ENCODE measurements at places on chromosomes 4 and X.

DNA sequence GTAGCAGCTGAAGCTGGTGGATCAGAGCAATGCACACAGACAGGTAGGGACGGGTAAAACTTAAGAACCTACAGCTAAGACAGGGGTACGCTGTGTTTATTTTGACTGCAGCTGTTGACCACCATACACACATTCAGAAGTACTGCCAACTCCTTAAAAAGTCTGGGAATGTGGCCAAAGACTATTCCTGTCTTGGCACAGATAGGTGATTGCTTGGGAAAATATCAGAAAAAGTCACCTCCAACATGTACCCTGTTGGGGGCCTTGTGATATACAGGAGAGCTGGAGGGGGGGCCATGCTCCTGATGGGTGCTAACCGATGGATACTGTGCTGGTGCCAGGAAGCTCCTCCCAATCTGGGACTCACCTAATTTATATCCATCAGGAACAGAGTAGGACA, 121.2 kb downstream of the VCX2 start:
- no peak for DNase-seq

- no peak for DNase-seq
Observed at GRCh38 chrX:120680090-120680489, 50.2 kb upstream of the C1GALT1C1 start.

- DNase-seq = no peak
Observed at GRCh38 chr4:58093352-58093751, 983.2 kb upstream of the IGFBP7 start.

GRCh38 chr4:74754218-74754617, 40.1 kb downstream of the BTC start:
- DNase-seq = peak; percentile 7

GRCh38 chrX:64885850-64886249, 90.4 kb downstream of the ZC4H2 start:
- no peak for DNase-seq

- DNase-seq = no peak
Observed at GRCh38 chr4:180792541-180792940, 1450.7 kb upstream of the TENM3 start.

Data from GM19239 (cell line).